Activated effector memory CD4-positive, alpha-beta T cell treated with Interleukin-2 at 50 U/mL for 16 hours (primary cell): ENCODE measurements at places on chromosomes 3 and 15.

DNA sequence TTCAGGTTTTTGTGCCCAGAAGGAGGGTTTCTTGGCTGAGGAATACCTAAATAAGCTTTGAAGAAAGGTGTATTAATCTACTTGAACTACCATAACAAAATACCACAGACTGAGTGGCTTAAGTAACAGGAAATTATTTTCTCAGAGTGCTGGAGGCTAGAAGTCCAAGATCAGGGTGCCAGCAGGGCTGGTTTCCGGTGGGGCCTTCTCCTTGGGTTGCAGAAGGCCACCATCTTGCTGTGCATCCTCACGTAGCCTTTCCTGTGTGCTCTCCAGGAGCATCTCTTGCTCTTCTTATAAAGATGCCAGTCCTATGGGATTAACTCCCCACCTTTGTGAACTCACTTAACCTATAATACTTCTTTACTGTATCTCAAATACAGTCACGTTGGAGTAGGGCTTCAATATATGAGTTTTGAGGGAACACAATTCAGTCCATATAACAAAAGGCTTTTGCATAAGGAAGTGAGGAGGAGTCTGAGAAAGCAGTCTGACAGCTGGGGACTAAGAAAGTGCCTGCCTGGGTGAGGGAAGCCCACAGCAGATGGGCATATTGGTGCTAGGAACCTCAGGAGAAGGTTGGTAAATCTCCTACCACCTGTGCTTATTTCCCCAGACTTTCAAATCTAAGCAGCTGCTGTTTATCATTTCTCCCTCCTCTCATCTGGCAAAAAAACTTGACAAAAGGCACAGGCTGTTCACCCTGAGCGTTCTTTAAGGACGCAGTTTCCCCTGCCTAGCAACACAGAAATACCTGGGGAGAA lies 89.6 kb upstream of the CBLB start:
- no peak for DNase-seq

DNA sequence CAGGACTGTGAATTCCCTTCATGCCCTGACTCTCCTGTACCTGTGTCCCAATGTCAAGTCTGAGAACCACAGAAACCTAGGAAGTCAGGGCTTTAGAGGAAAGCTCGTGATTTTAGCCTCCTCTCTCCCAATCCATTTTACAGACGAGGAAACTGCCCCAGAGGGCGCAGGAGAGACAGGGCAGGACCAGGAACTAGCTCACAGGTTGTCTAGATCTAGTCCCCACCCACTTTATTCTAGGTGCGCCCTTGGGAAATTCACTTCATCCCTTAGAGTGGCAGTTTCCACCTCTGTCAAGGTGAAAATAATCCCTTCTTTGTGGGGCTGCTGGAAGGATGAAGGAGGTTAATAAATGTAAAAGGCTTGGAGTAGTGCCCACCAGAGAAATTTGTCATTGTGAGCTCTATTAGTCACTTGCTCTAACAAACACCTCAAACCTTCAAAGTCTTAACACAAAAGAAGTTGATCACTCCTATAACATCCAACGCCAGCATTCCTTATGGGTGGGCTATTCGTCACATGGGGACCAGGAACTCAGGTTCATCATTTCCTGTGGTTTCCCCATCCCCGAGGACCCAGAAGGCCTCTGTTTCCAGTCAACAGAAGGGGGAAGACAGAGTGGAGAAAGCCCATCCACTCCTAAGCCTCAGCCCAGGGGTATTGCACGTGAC lies 282.3 kb downstream of the XXYLT1 start:
- DNase-seq: no peak

GRCh38 chr3:58062472-58062871 lies 54.2 kb downstream of the FLNB start:
- DNase-seq: no peak

- no peak for DNase-seq
Observed at GRCh38 chr15:101481381-101481705, 8.2 kb downstream of the PCSK6 start.

GRCh38 chr15:99914723-99915122 lies 181.5 kb upstream of the LYSMD4 start:
- no peak for DNase-seq

GRCh38 chr3:27877061-27878013 lies 155.2 kb upstream of the EOMES start:
- DNase-seq: no peak

DNA sequence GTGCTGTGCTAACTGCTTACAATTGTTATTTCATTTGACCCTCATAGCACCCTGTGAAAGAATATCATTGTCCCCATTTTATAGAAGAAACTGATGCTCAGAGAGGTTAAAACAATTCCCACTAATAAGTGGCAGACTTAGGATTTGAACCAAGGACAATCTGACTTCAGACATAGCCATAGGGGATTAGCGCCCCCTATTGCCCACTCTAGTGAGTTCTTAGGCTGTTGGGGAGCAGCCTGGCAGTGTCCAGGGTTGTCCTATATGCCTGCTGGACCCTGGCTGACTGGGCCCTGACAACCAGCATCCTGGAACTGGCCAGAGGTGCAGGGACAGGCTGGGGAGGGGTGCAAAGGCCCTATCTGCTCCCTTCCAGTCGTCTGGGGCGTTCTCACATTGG lies 15.4 kb downstream of the DPH3 start:
- no peak for DNase-seq

DNA sequence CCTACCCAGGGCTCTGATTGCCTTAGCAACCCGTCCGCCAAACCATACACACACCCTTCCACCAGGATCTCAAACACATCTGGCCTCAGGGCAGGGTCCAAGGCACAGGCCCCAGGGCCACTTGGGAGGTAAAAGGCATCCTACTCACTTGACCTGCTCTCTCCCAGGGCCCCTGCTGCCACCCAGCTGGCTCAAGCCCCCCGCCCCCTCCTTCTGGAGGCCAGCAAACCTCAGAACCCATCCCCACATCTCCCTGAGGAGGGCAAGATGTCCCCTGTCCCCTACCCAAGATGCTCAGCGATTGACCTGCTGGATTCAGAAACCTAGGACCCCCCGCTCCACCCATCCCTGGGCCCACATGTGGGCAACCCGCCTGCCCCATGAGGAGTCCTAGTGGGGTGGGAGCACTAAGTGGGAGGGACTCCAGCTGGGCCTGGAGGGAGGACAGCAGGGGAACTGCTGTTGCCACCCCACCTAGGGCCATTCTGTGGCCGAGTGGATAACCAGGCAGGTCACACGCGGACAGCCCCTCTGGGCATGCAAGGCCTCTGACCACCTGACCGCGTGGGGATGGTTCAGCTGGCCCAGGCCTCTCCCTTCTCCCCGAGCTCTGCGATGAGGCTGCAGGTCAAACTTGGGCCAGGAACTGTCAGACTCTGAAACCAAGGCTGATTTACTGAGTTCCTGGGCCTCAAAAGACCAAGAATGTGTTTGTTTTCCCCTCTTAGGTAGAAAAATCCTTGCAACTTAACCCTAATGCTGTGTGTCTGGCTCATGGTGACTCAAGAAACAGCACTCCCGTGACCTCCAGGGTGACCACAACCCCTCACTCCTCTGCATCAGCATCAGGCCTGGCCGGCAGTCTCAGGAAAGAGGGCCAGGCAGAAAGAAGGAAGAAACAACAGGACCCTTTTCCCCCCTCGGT lies 4.2 kb downstream of the MFGE8 start:
- DNase-seq: no peak
